ENCODE measurements at places on chromosomes 6 and 20.

DNA sequence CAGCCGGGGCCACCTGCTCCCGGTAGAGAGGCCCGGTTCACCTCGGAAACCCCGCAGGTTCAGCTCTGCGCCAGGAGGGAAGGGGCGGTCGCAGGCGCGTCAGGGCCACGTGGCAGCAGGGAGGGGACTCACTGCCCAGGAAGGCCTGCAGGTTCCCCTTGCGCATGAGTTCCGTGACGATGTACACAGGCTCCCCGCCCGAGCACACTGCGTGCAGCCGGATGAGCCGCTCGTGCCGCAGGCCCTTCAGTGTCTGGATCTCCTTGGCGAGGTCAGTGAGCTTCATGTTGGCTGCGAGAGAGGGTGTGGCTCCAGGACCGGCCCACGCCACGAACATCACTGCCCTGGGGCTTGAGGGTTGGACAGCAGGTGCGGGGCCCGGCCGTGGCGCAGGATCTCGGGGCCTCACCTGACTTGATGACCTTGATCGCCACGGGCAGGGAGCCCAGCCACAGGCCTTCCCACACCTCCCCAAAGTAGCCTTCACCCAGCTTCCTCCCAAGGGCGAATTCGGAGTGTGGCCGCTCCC lies 4.9 kb upstream of the PTK6 start:
- DNase-seq: no peak
- H3K27me3 ChIP-seq: no peaks in the 10 kb centered on the region
- no peak overlapping the region for H3K27ac ChIP-seq

DNA sequence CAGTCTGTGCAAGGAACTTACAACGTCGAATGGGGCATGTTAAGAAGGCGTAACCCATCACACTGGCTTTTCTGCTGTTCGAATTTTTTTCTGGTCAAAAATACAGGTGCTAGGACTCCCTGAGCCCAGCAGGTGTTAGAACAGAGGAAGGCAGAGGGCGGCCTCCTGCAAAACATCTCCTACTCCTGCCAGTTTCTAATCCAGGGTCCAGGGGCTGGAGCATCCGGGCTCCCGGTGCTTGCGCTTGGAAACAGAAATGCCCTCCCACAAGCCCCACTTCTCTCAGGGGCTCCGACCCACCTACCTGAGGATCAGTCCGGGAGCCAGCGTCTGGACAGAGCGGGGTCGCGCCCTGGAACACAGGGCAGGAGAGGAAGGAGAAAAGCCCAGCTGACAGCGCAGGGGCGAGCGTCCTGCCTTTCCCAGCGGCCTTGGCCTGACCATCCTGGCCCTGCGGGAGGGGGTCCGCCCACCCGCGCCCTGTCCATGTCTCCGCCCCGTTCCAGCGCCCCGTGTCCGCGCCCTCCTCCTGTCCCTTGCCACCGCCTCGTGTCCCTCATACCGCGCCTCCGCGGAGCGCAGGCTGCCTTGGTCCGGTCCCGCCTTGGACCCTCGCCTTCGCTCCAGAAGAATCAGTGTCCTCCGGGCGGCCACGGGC lies 14.8 kb upstream of the LPA start:
- no peak for DNase-seq
- H3K27ac ChIP-seq: no peak overlapping the region
- no peak overlapping the region for H3K4me3 ChIP-seq
- H3K36me3 ChIP-seq: no peaks in the 10 kb centered on the region

DNA sequence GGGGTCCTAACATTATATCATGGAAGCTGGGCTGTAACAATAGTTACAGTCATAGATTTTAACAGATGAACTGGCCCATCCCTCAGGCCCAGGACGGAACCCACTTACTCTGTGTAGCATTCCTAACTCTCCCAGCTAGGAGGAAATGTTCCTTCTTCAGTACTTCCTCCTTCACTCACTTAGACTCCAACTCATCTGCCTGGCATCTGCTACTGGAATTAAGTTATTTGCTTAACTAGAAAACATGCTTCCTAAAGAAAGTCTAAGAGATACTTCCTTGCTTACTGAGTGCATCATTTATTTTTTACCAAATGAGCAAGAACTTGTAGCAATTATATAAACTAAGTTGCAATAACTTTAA lies 20.5 kb downstream of the GCLC start:
- no peak for DNase-seq
- H3K27me3 ChIP-seq: no peaks in the 10 kb centered on the region
- no peaks in the 10 kb centered on the region for H3K4me1 ChIP-seq

- no peak overlapping the region for H3K27ac ChIP-seq
- H3K4me3 ChIP-seq: no peak overlapping the region
- H3K36me3 ChIP-seq: no peaks in the 10 kb centered on the region
- DNase-seq: no peak
- H3K4me1 ChIP-seq: no peaks in the 10 kb centered on the region
Observed at GRCh38 chr20:62254021-62254724, 15.9 kb downstream of the OSBPL2 start.

DNA sequence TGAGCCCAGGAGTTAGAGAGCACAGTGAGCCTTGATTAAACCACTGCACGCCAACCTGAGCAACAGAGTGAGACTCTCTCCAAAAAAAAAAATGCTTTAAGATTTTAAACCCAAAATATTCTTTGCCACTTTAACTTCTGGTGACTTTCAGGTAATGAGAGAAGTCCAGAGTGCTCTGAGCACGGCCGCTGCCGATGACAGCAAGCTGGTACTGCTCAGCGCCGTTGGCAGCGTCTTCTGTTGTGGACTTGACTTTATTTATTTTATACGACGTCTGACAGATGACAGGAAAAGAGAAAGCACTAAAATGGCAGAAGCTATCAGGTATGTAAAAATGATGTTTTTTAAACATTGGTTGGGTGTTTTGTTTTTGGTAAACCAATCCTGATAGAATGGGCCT lies 66.4 kb downstream of the RPP40 start:
- no peak overlapping the region for H3K27ac ChIP-seq
- H3K4me3 ChIP-seq: no peak overlapping the region
- no peaks in the 10 kb centered on the region for H3K27me3 ChIP-seq
- no peaks in the 10 kb centered on the region for H3K36me3 ChIP-seq
- H3K4me1 ChIP-seq: no peaks in the 10 kb centered on the region

- no peak overlapping the region for H3K27ac ChIP-seq
- H3K27me3 ChIP-seq: no peaks in the 10 kb centered on the region
- H3K4me1 ChIP-seq: no peaks in the 10 kb centered on the region
- no peak for DNase-seq
Observed at GRCh38 chr6:165600606-165601005, 62.4 kb downstream of the PDE10A start.

DNA sequence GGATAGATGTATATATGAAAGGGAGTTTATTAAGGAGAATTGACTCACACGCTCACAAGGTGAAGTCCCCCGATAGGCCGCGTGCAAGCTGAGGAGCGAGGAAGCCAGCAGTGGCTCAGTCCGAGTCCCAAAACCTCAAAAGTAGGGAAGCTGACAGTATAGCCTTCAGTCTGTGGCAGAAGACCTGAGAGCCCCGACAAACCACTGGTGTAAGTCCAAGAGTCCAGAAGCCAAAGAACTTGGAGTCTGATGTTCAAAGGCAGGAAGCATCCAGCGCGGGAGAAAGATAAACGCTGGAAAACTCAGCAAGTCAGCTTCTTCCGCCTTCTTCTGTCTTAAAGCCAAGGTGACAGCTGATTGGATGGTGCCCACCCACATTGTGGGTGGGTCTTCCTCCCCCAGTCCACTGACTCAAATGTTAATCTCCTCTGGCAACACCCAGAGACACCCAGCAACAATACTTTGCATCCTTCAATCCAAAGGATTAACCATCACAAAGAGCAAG lies 102.6 kb upstream of the GJE1 start:
- H3K4me1 ChIP-seq: no peaks in the 10 kb centered on the region
- no peaks in the 10 kb centered on the region for H3K27me3 ChIP-seq
- no peak overlapping the region for H3K4me3 ChIP-seq
- no peaks in the 10 kb centered on the region for H3K36me3 ChIP-seq
- no peak overlapping the region for H3K27ac ChIP-seq

GRCh38 chr6:6624269-6624990 lies 35.9 kb downstream of the LY86 start:
- H3K4me3 ChIP-seq: no peak overlapping the region
- H3K27me3 ChIP-seq: no peaks in the 10 kb centered on the region
- DNase-seq: no peak
- H3K27ac ChIP-seq: no peak overlapping the region
- no peaks in the 10 kb centered on the region for H3K4me1 ChIP-seq

DNA sequence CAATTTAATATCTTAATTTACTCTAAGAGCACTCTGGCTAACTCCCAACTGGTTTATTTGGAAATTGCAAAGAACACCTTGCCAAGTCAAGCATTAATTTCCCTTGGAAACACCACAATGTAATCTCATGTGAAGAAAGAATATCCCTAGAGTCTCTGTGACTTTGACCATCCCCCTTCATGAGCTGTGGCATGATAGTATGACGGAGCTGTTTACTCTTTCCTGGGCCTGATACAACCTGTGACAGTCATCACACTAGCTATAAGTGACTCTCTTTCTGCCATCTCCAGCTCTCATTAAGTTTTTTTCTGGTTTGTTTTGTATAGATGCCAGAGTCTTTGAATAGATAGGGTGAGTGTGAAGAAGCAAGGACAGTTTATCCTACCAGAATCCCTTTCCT lies 470.3 kb upstream of the JARID2 start:
- no peaks in the 10 kb centered on the region for H3K4me1 ChIP-seq
- H3K4me3 ChIP-seq: no peak overlapping the region
- no peak for DNase-seq
- H3K27me3 ChIP-seq: no peaks in the 10 kb centered on the region
- no peak overlapping the region for H3K27ac ChIP-seq

DNA sequence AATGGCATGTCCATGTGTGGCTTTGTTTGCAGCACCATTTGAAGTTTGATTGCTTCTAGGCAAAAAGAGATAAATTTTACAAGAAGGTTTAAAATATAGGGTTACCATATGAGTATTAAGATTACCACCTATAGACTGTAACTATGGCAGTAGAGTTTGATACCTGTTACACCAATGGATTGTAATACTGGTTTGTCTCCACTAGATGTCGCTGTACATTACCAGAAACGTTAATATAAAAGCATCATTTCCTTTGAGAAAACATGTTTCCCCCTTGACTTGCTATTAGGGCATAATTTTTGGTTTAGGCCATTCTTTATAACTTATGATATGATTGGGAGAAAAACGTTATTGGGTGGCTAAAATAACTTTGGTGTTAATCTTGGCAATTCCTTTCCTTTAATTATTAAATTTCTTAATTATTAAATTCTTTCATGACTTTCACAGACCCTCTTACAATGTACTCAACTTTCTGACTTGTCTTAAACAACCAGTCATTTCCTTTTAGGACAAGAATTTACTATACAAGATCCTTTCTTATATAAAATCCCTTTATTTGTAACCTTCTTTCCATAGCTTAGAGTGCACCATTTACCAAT lies 42.8 kb downstream of the HLA-DPB1 start:
- H3K27ac ChIP-seq: no peak overlapping the region
- no peak for DNase-seq
- no peaks in the 10 kb centered on the region for H3K36me3 ChIP-seq
- H3K4me3 ChIP-seq: no peak overlapping the region
- H3K27me3 ChIP-seq: no peaks in the 10 kb centered on the region
- H3K4me1 ChIP-seq: no peaks in the 10 kb centered on the region

GRCh38 chr6:14861491-14861943 lies 384.4 kb upstream of the JARID2 start:
- H3K4me1 ChIP-seq: no peaks in the 10 kb centered on the region
- no peak for DNase-seq
- no peaks in the 10 kb centered on the region for H3K36me3 ChIP-seq
- no peaks in the 10 kb centered on the region for H3K27me3 ChIP-seq
- no peak overlapping the region for H3K4me3 ChIP-seq

DNA sequence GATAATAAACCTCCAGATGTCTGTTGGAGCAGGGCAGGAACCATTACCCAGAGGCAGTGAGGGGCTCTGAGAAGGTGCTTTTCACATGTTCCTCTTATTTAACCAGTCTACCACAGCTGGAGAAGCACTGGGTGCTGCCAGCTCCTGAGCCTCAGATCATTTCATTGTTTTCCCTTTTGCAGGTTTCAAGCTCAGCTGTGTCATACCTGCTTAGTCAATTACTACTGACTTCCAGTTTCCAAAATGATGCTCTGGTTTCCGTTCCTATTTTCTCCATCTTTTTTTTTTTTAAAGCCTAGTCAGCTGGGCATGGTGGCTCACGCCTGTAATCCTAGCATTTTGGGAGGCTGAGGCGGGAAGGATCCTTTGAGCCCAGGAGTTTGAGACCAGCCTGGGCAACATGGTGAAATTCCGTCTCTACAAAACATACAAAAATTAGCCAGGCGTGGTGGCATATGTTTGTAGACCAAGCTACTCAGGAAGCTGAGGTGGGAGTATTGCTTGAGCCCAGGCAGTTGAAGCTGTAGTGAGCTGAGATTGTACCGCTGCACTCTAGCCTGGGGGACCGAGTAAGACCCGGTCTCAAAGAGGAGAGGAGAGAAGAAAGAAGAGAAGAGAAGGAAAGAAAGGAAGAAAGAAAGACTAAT lies 6.7 kb downstream of the FLOT1 start:
- no peaks in the 10 kb centered on the region for H3K27me3 ChIP-seq
- no peaks in the 10 kb centered on the region for H3K4me1 ChIP-seq
- DNase-seq: no peak

DNA sequence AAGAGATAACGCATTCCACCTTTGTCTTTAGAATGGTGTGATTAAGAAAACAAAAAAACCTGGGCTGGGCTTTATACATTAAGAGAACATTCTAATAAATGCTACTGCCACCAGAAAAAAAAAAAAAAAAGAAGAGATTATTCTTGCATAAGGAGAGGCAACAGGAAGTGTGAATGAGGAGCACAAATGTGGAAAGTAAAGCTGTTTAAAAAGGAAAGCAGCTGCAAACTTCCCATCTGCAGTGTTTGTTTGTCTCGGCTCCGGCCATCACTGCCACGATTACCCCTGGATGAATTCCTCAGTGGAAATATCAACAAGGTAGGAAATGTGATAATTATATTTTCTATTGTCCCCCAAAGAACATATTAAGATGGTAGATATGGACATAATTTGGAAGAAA lies 223.9 kb downstream of the PHF3 start:
- no peaks in the 10 kb centered on the region for H3K4me1 ChIP-seq
- H3K27me3 ChIP-seq: no peaks in the 10 kb centered on the region
- no peak for DNase-seq
- no peak overlapping the region for H3K4me3 ChIP-seq
- no peaks in the 10 kb centered on the region for H3K36me3 ChIP-seq

DNA sequence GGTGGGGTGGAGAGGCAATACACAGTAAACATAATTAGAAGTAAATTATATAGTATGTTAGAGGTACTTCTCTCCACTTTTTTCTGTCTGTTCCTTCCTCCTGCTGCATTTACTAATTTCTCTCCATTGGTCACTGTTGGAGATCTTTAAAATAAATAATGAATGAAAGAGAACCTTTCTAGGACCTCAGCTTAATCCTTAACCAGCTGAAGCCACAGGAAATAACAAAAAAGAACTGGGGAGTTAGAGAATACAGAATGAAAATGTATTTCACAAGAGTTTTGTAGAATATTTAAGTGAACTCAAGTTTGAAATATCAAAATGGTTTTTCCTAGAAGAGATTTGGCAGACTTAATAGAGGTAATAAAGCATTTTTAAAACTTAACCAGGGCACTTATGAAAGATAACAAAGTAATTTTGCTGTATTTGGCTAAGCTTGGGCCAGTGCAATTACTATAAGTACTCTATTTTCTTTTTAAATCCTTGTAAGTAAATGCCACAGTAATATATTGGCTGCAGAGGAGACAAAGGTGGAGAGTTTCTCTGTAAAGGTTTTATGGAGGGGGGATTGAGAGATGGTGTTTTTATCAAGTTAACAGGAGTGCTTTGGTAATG lies 405.0 kb downstream of the CDKAL1 start:
- DNase-seq: no peak
- H3K4me3 ChIP-seq: no peak overlapping the region
- H3K27me3 ChIP-seq: no peaks in the 10 kb centered on the region

Measured in aorta (tissue), 5 donors.